ENCODE measurements at places on chromosomes 5 and 9.

- peak; percentile 71 for DNase-seq
These were observed 88.8 kb downstream of the NR3C1 start for GRCh38 chr5:143314659-143315058.

GRCh38 chr5:74471875-74472274, 168.7 kb downstream of the ENC1 start:
- DNase-seq = no peak

GRCh38 chr5:125175348-125176004, 429.0 kb upstream of the ZNF608 start:
- no peak for DNase-seq

GRCh38 chr5:153257381-153257780, 233.1 kb upstream of the GRIA1 start:
- DNase-seq = no peak

DNA sequence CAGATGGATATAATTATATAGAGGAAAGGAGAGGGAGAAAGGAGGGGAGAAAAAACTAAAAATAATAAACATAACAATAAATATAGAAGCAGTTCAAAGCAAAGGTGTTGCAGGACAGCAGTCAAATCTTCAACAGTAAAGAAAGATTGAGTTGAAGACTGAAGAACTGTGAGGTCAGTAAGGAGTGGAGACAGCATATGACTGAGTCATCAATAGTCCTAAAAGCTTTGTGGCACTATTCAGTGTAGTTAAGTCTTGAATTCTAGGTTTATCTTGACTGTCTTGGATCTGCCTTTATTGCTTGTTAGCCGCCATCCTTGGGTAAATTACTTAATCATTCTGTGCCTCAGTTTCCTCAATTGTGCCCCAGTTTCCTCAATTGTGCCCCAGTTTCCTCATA, 137.0 kb downstream of the MRPS30 start:
- DNase-seq = no peak

GRCh38 chr5:82820188-82820587, 257.0 kb downstream of the TMEM167A start:
- no peak for DNase-seq

- no peak for DNase-seq
These were observed 48.4 kb downstream of the CCDC125 start for GRCh38 chr5:69284203-69284602.

DNA sequence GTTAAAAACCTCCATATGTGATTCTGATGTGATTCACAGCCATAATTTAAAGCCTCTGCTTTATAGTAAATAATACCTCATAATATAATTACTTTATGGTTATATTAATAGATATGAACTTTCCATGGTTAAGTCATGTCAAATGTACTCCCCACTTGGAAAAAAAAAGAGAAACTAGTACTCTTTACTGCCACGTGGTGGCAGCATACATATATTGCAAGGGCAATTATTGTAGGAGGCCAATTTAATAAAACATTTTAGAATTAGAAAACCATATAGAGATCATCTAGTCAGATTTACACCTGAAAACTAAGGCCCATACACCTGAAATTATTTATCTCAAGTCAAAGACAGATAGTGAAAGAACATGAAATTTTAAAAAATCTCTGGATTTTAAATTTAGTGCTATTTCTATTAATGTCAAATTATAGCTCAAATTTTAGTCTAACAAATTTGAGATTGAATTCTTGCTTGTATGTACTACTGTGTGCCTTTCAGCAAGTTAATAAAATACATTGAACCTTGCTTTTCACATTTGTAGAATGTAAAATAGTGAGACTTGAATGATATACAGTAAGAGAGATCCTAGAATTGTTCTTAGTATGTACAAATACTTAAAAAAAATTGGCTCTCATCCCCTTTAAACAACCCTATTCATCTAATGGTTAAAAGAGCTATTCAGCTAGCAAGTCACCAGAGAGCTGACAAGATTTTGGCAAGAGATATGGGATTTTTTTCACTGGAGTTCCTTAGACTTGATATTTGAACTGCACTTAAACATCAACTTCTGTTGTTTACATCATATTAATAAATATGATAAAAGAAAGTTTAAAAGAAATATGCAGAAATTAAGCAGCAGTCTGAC, 603.8 kb downstream of the TLE4 start:
- DNase-seq = peak; percentile 42

GRCh38 chr5:11082404-11082945, 321.4 kb upstream of the DAP start:
- DNase-seq = no peak

GRCh38 chr5:124102486-124102885, 590.5 kb downstream of the CSNK1G3 start:
- no peak for DNase-seq

- DNase-seq = no peak
These were observed 11.8 kb downstream of the TMEM38B start for GRCh38 chr9:105706156-105706555.

DNA sequence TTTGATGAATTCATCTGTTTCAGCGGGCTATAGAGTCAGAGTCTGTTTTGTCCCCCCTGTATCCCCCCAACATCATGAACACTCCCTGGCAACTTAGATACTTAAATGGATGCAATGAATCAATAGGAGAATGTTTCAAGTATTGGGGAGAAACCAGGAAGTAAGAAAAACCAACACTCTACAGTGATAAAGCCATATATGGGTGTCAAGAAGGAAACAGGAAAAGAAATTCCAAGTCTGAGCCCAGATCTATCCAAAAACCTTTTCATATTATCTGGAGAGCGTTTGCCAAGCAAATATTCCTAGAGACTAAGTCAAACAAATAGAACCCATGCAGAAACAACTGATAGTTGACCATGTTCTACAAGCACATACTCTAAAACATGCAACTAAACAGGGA, 2.3 kb upstream of the GNAQ start:
- DNase-seq = no peak

DNA sequence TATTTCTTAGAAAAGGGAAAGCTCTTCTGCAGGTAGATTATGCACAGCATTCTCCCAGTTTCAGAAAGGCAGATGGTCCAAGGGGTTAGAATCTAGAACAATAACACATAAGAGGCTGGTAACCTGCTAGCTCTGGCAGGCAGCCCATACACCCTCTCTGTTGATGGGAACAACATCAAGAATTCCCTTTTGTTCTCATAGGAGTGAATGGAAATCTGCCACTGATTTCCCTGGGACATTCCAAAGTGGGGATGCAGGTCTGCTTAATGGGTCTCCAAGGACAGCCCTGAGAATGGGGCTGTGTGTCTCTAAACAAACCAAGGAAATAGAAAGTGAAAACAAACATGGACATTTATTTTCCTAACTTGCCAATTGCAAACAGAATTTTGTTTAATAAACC, 456.8 kb downstream of the EBF1 start:
- DNase-seq = no peak

- no peak for DNase-seq
These were observed 17.1 kb downstream of the RFX3 start for GRCh38 chr9:3508521-3509291.

GRCh38 chr9:80784647-80785046, 904.7 kb downstream of the TLE1 start:
- DNase-seq = no peak

All from RCC 7860 (cell line).